CD14-positive monocyte (primary cell): ENCODE measurements at places on chromosomes 7 and 10. TPM values are rescaled to one million over a fixed set of nuclear protein-coding genes. Genes with fewer than 3 reads are reported as not detected.

The ASZ1 gene
- polyA plus RNA-seq: not detected

The CCNY gene
- polyA plus RNA-seq: 64.8 TPM

GRCh38 chr7:5525271-5526099, 101.9 kb upstream of the TNRC18 start:
- DNase-seq: no peak

- DNase-seq: no peak
These were observed 59.5 kb downstream of the KCND2 start for GRCh38 chr7:120332433-120332832.

- no peak for DNase-seq
These were observed 649.1 kb downstream of the INHBA start for GRCh38 chr7:41053820-41054219.
